ENCODE measurements at places on chromosomes 2 and 18.

DNA sequence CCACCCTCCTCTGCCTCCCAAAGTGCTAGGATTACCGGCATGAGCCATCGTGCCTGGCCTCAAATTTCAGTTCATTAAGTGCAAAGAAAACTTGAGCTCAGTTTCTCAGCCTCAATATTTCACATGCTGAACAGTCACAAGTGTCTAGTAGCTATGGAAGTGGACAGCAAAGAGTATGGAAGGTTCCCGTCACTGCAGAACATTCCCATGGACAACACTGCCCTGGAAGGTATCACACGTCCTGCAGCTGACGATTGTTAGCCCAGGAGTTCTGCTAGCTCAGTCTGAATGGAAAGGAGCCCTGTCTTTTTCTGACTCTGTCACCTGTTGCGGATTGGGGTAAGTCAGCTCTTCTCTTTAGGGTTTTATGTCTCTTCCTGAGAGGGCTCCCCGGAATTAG is 86.2 kb upstream of the PTPRM start:
- no peak for DNase-seq

DNA sequence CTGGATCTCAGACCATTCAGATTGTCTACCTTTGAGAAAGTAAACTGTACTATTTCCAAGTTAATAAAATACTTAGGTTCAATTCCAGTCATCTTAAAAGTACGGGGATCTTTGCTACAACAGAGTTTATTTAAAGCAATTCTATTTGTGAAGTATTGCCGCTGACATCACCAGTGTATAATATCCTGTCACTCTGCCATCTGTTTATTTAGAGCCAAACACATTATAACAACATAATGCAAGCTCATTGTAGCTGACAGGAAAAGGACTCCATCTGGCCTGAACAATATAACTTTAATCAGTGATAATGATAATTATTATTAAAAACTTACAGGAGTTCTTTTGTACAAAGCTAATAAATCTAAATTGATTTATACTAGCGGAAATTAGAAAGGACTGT is 786.8 kb downstream of the ERBB4 start:
- DNase-seq = no peak

GRCh38 chr2:108351889-108352288 is 25.9 kb upstream of the SULT1C4 start:
- DNase-seq = no peak

GRCh38 chr2:2830576-2830975 is 499.5 kb upstream of the MYT1L start:
- DNase-seq = no peak

DNA sequence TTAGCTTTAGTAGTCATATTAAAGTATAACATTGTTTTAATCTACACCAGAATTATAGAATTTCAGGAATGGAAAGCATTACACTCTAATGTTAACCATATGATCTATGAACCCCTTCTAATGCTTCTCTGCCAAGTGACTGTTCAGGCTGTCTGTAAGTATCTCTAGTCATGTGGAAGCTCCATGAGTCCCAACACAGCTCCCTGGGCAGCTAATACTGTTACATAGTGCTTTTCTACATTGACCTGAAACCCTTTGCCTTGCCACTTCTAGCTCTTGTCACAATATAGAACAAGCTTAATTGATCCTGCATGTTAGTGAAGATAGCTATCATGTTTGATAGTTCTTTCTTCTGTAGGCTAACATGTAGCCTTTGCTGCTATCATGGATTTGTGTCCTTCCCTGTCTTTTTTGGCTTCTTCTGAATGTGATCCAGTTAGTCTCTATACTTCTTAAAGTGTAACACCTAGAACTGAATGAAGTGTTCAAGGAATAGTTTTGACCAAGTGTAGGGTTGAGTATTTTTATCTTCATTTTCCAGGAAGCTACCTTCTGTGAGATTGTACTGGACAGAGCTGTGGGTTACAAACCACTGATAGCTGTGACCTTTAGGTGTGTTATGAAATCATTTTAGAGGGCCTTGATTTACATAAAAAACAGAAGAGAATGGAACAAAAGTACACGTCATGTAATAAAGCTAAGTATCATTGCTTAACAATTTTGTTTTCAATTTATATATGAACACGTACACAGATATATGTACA is 23.7 kb downstream of the BABAM2 start:
- no peak for DNase-seq

DNA sequence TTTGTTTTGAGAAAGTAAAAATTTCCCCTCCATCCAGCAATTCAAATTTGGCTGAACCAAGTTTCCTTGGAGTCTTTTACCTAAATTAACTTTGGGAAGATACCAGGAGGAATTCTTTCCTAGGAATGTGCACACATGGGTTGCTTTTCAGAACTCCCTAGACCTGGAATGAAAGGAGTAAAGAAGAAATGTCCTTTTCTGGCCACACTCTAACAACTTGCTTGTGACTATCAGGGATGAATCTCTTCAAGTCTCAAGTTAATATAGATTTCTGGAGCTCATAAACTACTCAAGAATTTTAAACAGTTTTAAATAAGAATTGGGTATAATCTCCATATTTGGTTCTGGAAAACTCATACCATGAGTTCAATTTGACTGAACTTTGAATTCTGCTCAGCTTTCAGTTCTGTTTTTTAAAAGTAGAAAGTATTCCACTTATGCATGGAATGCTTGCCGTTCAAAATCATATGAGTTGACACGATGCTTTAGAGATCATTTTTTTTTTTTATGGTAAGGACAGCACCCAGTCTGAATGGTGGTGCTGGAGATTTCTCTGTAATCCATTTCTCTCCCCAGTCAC is 7.7 kb downstream of the RASGRP3 start:
- DNase-seq = no peak

- DNase-seq = no peak
Measured at GRCh38 chr2:195592105-195592504, 64.9 kb upstream of the SLC39A10 start.

- DNase-seq = no peak
Measured at GRCh38 chr2:56537756-56538155, 354.0 kb downstream of the CCDC85A start.

GRCh38 chr18:13577091-13577697 is 149.2 kb downstream of the FAM210A start:
- DNase-seq = no peak

DNA sequence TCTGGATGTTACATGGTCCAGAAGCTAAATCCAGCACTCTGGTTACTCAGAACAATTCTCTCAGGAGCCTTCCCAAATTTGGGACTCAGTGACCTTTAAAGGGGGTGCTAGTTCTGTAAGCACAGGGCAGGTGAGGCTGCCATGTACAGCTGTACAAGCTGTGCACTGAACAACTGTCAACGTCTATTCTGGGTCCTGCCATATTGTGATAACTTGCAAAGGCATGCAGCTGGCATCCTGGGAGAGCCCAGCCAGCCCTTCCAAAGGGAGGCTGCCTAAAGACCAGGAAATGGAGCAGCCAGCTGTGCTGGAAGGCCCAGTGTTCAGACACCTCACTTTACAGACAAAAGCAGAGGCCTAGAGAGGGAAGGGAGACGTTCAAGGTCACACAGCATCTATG is 204.8 kb downstream of the KLHL29 start:
- DNase-seq = no peak

GRCh38 chr2:240469239-240469636 is 33.8 kb downstream of the GPC1 start:
- no peak for DNase-seq

- no peak for DNase-seq
Measured at GRCh38 chr18:46917803-46918600, 600 bp downstream of the KATNAL2 start.

GRCh38 chr2:175233135-175233719 is 51.7 kb upstream of the ATP5MC3 start:
- no peak for DNase-seq

DNA sequence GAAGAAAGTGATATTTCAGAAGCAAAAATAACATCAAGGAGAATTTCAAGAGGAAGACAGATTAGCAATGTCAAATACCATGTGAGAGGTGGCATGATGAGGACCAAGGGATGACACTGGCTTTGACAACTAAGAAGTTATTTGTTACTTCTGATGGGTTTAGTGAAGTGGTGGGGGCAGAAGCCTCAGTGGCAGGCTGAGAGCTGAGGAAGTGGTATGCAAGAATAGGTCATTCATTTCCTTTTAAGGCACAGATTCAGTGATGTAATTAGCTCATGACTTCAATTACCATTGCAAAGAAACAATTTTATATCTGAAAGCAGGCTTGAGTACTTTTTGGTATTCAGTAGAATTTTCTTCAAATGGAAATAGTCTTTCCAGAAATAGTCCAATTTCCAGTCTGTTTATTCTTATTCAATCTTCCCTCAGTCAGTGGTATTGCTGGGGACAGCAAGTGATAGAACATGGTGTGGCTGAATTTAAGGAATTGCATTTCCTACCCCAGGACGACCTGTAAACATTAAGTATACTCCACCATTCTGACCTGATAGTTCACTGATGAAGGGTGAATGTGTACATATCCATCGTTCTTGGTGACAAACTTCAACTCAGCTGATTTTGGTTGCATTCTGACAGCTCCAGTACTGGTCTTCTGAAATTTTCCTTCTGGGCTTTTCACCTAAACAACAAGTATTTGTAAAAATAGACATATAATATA is 28.2 kb downstream of the GEMIN6 start:
- no peak for DNase-seq

GRCh38 chr2:172375251-172375650 is 52.1 kb upstream of the ITGA6 start:
- DNase-seq = no peak

DNA sequence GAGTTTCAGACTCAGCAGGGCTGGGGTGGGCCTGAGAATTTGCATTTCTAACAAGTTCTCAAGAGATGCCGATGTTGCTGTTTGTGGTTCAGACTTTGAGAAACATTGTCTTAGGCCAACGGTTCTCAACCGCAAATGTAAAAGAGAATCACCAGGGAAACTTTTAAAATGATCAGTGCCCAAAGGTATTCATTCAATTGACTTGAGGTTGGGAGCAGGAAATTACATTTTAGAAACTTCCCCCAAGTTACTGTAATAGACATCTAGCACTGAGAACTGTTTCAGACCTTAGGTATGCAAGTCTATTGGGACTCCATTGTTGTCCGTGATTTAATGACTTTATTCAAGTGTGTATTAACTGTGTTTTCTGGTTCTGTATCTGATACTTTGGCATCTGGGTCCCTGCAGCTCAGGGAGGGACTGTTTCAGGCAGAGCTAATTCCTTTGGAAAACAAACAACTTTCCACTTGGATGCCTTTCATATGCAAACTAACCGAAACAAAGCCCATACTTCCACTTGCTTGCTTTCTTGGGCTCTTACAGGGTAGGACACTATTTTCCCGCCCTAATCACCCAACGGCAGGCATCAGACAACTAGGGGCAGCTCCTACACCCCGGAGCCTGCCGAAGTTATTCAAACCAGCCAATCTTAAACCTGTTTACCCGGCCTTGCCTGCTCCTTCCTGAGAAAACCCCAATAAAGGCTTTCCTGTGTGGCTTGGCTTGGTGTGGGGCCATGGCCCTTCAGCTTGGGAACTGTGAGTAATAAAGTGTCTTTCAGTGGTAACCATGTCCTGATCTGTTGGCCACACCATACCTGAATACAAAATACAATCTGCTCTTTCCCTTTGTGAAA is 97.6 kb downstream of the POLE4 start:
- no peak for DNase-seq

GRCh38 chr2:45683292-45683691 is 31.8 kb downstream of the PRKCE start:
- DNase-seq = no peak

DNA sequence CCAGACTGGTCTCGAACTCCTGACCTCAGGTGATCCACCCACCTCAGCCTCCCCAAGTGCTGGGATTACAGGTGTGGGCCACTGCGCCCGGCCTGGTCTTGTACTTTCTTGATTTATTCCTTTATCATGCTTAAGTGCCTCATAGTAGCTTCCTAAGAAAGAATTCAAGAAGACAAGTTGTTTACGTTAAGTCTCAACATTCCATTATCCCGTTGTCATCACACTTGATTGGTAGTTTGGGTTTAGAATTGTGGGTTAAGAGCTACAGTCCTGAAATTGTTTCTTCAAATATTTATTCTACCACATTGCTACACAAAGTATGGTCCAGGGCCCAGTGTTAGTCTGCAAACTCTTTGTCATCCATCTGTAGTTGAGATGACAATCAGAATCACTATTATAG is 194.0 kb downstream of the VWC2L start:
- no peak for DNase-seq

DNA sequence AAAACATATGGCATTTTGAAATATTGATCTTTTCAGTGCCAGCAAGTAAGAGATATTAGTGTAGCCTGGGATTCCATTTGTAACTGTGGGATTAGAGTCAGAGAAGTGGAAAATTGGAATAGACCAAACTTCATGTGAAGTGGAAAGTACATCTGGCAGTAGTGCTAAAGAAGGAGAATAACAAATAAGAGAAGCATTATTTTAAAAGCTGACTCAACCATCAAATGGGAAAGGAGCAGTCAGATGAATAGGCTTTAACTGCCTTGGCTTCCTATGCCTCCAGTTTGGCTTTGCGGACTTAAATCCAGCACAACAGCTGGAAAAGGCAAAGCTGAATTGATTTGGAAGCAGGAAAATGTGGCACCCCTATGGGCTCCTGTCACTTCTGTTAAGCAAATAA is 623.1 kb downstream of the TSN start:
- DNase-seq = no peak

DNA sequence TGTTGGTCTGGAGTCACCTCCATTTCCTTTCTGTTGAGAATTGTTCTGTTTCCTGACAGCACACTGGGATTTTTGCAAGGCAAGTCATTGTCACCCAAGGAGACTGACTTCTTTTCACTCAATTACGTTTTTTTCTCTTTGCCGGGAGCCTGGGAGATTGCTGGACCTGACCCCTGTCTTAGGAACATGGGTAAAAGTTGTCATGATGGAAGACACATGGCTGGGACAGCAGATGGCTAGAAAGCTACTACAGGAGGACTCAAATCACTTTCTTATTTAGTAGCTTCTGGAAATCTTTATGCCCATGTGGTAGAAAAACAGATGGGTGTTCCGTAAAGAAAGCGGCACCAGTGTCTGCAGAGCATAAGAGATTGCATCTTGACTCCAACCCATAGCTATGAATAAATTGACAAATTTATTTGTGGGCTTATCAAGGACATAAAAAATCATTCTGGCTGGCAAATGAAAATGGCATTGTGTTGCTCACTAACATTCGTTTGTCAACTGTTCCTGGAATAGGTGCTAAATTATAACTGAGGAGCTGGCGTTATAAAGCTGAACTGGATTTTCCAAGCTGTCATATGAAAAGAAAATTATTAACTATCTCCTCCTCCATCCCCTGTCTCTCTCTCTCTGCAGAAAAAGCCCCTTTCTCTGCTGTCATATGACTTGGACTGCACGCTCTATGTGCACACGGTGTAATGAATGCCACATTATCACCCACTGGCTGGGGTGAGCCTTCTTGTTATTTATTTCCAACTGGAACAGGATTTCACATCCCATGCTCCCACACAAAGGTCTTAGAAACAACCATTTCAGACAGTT is 159.8 kb downstream of the SH3RF3 start:
- no peak for DNase-seq

DNA sequence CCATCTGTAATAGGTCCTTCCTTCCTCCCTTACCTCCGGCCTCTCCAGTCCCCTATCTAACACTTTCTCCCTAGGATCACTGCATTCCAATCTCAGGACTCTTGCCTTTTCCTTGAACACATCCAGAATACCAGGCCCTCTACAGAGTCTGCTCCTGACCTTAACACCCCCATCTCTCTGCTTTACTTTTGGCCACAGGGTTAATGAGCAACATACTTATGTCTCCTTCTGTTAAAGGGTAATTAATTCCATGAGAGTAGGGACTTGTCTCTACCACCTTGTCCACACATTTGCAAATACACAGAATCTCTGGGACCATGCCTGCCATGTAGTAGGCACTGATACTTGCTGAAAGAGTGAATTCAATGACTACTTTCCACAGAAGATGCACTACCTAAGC is 94.9 kb downstream of the COBLL1 start:
- no peak for DNase-seq

Data from activated CD8-positive, alpha-beta memory T cell treated with anti-CD3 and anti-CD28 coated beads for 4 hours (primary cell).